ENCODE measurements at places on chromosomes 6 and 20.

GRCh38 chr6:120378582-120379220 lies 955.6 kb downstream of the TBC1D32 start:
- peak; percentile 56 for DNase-seq

DNA sequence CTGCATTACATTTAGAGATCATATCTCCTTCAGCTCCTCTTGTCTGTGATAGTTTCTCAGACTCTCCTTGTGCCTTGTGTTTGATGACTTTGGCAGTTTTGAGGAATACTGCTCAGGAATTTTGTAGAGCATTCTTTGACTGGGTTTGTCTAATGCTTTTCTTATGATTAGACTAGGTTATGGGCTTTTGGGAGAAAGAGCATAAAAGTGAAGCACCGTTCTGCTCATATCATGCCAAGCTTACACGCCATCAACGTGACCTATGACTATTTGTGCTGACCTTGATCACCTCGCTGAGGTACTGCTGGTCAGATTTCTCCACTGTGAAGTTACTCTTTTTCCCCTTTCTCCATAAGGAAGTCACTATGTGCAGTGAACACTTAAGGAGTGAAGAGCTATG lies 256.0 kb downstream of the LY86 start:
- DNase-seq, result no peak

GRCh38 chr20:36102809-36103596 lies 51.5 kb upstream of the EPB41L1 start:
- DNase-seq, result no peak

DNA sequence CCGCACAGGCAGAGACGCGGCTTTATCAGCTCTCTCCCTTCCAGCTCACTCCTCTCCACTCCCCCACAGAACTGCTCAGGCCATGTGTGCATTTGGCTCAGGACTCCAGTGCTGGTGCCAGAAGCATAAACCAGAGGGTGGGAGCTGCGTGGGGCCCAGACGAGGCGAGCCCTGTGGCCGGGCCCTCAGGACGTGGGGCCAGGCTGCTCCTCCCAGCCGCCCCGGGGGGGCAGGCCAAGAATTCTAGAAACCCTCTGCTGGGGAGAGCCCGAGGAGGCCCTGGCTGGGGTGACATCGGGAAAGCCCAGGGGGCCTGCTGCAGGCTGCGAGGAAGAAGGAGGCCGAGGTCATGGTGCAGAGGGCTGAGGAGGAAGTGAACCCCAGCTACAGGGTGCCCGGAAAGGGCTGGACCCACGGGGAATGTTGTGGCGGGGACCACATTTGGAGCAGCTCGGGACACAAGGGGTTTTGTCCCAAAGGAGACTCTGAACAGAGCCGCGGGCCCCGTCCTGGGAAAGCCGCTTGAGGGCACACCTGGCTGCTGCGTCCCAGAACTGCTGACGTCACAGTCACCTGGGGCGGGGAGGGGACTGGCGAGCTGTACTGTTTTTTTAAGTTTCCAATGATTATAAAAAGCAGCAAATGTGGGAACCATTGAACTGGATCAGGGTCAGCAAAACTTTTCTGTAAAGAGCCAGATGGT lies 107.1 kb downstream of the BANF2 start:
- no peak for DNase-seq

GRCh38 chr6:106453756-106454367 lies 93.3 kb downstream of the CRYBG1 start:
- no peak for DNase-seq

DNA sequence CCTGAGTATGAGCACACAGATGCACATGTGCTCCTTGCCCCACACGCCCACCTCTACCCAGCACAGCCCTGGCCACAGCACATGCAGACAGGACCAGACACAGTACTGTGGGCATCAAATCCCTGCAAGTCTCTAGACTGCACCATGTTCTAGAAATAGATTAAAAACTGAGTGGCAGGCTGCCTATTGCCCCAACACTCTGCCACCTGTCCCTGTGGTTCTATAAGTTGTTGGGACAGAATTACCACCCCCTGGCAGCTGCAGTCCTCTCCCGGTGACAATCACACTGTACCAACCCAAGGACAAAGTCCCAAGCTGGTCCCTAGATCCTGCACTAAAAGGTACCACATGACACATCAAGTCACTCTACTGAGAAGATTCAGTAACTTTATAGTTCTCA lies 70.2 kb downstream of the B3GAT2 start:
- DNase-seq, result peak; percentile 70

GRCh38 chr20:4227085-4227821 lies 211.9 kb upstream of the RNF24 start:
- DNase-seq, result peak; percentile 48

GRCh38 chr6:127148511-127148910 lies 30.0 kb downstream of the RSPO3 start:
- DNase-seq, result no peak
